HS-27A (cell line): ENCODE measurements at places on chromosomes 1 and 21.

DNA sequence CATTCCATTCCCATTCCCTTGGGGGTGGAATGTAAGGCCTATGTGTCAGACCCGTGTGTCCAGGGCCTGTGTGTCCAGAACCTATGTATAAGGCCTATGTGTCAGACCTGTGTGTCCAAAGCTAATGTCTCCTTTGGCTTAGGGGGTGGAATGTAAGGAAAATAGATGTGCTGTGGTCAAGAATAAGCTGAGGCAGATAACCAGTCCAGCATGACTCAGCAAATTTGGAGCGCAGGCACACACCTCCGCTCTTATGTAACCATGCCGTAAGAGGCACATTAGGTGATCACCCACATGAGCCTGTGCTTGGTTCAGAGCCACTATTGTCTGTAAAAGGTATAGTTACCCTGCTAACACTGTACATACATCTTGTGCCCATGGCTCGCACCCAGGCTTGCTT is 150.8 kb upstream of the SGIP1 start:
- no peak for DNase-seq

DNA sequence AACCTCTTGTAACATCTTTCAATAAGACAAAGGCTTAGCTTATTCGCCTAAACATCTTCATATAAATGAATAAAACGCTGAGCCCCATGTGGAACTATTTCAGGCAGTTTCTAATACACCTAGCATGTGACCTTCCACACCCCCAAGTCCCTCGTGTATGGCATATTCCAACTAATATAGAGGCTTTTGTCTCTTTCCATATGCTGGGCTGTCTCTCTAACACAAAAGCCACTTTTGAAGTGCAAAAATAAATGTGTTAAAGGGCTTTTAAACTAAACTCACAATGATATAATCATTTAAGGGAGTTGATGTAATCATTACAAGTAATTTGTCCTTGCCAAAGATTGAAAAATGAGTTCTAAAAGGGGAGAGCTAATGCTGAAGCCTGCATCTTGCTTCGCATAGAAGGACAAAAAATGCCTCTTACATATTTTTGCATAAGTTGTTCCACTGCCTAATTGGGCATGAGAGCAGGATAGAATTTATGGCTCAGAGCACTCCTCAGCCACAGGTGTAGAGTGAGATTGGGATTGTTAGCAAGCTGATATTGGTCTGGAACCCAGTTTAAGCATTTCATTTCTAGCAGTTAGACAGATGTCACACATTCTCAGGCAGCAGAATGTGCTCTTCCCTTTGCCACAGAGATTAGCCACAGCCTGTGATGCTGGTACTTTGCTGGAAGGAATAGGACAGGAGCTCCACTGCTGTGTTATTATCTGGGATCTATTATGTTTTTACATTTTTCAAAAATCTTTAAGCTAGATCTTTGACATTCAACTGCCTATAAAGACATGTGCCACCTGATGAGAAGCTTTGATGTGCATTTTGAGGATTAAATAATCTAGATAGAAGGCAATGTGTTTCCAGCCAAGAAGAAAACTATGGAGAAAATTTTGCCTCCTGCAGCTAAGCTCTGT is 1044.4 kb downstream of the ADGRL2 start:
- DNase-seq = no peak

DNA sequence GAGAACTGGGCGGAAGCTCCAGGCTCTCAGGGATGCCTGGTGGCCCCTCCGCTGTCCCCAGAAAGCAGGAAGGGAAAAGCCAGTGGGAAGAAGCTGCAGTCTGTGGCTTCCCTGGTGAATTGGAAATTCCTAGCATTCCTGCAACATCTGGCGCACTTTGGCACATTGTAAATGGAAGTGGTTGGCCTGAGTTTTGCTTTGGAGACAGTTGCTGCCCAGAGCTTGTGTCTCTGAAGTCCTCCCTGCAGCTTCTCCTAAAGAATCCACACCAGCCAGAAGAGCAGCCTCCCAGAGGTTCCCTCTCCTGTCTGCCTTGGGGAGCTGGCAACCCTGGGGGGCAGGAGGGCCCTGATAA is 48.2 kb downstream of the ARHGEF10L start:
- peak; percentile 73 for DNase-seq

DNA sequence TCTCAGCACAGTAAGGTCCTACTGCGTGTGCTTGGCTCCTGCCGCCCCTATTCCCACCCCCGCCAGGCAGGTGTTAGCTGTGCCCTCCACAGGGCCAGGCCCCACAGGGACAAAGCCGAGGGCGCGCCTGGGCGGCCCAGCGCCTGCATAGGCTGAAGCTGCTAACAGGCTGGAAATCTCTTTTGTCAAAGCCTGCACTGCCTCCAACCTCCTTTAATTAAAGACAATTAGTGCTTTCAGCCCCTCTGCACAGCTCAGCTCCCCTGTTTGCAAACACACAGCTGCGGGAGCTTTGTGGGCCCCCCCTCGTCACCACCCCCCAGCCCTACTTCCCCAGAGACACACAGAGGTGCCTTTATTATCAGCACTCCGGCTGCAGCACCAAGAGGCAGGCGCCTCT is 95.9 kb downstream of the EPHB2 start:
- DNase-seq = no peak

DNA sequence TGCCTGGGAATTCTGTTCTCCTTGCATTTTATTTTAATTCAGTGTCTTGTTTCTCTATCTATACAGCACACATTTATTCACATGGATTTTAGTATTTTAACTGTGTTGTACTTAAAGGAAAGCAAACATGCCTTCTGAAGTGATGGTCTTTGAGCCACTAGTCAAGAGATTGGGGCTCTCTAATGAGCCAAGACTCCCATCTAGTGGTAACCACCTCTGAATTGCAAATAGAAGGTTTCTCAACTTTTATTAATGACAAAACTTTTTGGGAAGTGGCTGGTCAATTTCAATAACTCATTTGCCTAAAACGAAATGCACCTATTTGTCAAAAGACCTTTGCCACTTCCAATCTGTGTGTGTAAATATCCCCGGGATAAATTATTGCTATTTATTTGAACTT is 199.6 kb downstream of the LTN1 start:
- no peak for DNase-seq

- DNase-seq = no peak
Observed at GRCh38 chr1:79797487-79797886, 791.0 kb upstream of the ADGRL4 start.

DNA sequence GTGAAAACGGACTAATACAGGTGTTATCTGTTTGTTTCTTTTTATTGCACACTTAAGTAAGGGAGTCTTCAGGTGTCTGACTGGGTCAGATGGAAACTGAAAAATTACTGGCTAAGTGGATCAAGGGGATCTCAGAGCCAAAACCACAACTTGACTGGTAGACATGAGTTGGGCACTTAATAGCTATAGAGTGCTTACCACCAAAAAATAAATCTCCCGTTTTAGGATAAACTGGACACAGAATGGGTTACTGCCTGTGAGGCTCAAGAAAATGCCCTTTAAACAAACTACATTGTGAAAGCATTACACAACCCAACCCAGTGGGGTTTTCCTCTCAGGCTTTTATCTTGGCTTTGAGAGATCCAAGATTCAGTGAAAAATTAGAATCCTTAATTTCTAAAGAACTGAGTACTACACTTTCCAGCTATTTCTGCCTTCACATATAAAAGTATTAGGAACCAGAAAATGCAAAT is 134.0 kb upstream of the LYPLAL1 start:
- DNase-seq = no peak

DNA sequence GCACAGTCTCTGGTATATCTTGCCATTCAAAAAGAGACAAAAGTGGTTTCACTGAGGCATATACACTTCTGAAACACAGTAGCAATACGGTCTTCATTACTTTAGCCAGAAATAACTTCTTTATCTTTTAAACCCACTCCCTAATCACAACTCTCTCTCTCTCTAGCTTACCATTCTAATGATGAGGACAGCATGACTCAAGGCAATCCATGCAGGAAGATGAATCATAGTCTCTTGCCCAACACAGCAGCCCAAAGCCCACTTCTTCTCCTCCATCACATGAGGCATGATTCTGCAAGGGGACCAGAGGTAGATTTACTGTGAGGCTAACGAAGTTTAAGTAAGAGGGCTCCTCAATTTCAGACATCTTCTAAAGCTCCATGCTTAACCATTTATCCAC is 285.0 kb upstream of the NR5A2 start:
- peak; percentile 43 for DNase-seq

GRCh38 chr1:98898940-98899339 is 105.7 kb downstream of the PLPPR5 start:
- no peak for DNase-seq

DNA sequence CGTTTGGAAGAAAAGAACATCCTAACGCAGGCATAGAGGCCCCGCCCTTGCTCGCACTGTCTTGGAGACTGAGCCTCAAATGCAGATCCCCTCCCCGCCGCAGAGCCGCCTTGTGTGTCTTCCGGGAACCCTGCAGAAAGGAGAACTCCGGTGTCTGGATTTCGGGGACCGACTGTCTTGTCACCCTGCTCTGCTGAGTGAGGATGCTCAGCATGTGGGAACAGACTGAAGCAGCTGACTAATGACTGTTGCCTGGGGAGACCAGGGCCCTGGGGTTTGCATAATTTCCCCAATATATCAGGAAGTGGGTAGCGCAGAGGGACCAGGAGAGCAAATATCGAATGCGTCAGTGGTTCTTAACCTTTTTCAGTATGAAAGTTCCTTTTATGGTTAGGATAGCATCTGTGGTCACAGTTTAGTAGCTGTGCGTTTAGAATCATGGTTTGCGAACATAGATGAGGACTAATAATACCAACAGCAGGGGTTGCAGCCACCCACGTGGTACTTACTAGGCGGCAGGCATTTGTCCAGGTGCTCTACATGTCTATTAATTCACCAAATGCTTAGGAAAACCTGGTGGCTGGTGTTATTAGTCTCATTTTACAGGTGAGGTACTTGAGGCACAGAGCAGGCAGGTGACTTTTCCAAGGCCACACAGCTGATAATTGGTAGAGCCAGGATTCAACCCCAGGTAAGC is 14.3 kb downstream of the GPR137B start:
- no peak for DNase-seq

DNA sequence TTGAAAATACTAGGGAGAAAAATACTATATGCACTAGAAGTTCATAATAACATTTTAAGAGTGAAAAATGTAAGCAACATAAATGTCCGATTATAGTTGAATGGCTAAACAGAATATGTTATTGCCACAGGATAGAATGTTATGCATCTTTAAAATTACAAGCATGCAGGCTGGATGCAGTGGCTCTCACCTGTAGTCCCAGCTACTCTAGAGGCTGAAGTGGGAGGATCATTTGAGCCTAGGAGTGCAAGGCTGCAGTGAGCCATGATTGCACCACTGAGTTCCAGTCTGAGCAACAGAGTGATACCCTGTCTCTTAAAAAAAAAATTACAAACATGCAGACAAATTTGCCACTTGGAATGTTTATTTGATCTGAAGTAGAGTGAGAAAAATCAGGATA is 3.0 kb upstream of the BATF3 start:
- no peak for DNase-seq

- DNase-seq = no peak
Observed at GRCh38 chr1:30286988-30287839, 436.2 kb downstream of the MATN1 start.

GRCh38 chr1:180954005-180954800 is 41.5 kb downstream of the KIAA1614 start:
- no peak for DNase-seq

- no peak for DNase-seq
Observed at GRCh38 chr1:187411118-187411517, 582.4 kb downstream of the PLA2G4A start.

GRCh38 chr1:98557895-98558294 is 103.6 kb upstream of the SNX7 start:
- DNase-seq = no peak

- DNase-seq = no peak
Observed at GRCh38 chr1:2860476-2861142, 59.1 kb upstream of the TTC34 start.

- no peak for DNase-seq
Observed at GRCh38 chr1:8155528-8156186, 129.5 kb upstream of the ERRFI1 start.

GRCh38 chr1:175632667-175633066 is 110.7 kb downstream of the TNR start:
- no peak for DNase-seq

GRCh38 chr1:11594222-11594621 is 60.0 kb downstream of the FBXO2 start:
- no peak for DNase-seq

DNA sequence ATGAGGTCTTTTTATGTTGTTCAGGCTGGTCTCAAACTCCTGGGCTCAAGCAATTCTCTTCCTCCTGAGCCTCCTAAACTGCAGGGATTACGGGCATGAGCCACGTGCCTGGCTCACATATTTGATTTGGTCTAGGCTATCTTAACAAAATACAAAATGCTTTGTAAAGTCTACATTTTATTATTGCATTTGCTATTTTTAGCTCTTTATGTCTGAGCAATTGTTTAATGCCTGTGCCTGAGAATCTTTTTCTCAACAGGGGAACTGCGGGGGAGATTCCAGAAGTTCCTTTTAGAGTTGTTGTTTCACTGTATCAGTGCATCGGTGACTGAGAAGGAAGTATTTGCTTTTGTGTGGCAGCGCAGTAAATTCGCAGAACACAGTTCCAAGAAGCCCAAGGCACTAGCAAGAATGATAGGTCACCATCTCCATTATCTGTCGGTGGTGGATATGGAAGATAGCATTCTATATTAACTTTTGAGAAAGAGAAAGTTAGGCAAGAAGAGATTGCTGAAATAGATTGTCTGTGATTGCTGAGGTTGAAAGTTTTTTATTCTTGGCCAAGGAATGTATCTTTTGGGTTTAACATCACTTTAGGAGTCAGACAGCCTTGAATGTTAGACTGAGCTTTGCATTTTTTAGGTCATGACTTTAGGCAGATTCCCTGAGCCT is 167.3 kb downstream of the PDE4B start:
- no peak for DNase-seq

DNA sequence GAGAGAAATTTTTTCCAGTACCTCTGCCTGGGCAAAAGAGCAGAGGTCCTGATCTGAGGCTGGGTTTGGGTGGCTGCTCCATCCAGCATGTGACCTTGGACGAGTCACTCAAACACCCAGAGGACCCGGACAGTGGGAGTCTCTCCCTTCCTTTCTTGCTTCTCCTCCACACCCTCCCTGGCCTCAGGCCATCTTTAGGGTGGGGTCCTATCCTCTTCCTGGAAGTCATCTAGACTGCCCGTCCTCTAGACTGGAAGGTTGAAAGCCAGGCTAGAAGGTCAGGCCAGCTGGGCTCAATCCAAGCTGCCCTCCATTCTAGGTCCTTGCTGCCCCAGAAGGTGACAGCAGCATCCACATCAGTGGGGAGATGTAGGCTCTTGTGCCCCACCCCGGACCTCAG is 599.5 kb downstream of the MATN1 start:
- DNase-seq = no peak

- no peak for DNase-seq
Observed at GRCh38 chr1:74943046-74943445, 191.1 kb upstream of the LHX8 start.

GRCh38 chr1:118937413-118938072 is 50.6 kb downstream of the TBX15 start:
- no peak for DNase-seq

- peak; percentile 73 for DNase-seq
Observed at GRCh38 chr1:66436378-66437135, 97.4 kb upstream of the SGIP1 start.

GRCh38 chr1:6329851-6330250 is 63.7 kb downstream of the ACOT7 start:
- no peak for DNase-seq
